Endothelial cell of umbilical vein (primary cell): ENCODE measurements at places on chromosomes 12 and 14. TPM values are rescaled to one million over a fixed set of nuclear protein-coding genes. Genes with fewer than 3 reads are reported as not detected.

- DNase-seq = peak; percentile 48
Measured at GRCh38 chr14:56247495-56248200, 129.4 kb downstream of the PELI2 start.

- DNase-seq = no peak
Measured at GRCh38 chr14:92465353-92466055, 48.1 kb upstream of the RIN3 start.

- no peak for DNase-seq
Measured at GRCh38 chr12:96238336-96239047, 44.3 kb downstream of the ELK3 start.

- DNase-seq = no peak
Measured at GRCh38 chr12:109717390-109718357, 4.0 kb downstream of the FAM222A start.

- DNase-seq = peak; percentile 47
Measured at GRCh38 chr14:91202234-91202974, 42.1 kb downstream of the GPR68 start.

ADAM21 gene
- total RNA-seq = not detected in 2 replicates

HSPB8 gene
- 10.1 and 10.8 TPM in 2 replicates for total RNA-seq

DNA sequence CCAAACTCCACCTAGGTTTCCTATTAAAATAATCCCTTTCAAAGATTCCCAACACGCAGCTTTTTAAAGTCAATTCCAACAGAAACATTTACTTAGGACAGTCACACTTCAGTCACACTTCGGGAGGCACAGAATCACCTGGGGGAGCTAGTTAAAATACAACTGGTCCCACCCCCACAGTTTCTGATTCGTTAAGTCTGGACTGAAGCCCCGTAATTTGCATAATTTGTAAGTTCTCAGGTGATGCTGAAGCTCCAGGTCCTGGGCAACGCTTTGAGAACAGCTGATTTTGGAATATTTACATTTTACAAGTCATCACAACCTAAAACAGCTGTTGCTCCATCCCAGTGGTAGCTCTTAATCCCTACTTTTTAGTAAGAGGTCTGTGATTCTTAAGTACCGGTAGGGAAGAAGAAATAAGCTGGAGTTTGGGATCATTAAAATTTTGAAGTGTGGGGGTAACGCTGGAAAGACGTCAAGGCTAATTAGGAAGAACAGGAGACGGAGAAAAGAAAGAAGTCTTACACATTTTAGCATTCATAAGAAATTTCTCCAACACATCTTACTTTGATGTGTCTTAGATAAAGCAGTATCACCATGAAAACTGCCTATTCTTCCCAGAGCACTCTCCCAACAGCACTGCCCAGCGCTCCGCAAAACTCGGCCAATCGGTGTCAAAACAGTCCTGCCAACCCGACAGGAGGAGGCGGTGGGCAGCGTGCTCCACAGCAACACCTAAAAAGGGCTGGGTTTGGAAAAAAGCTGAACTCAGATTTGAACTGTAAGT lies 1.1 kb downstream of the IPO8 start:
- peak; percentile 61 for DNase-seq

GRCh38 chr12:120413901-120414695 lies 23.8 kb upstream of the COX6A1 start:
- DNase-seq = no peak

GRCh38 chr12:124993626-124994436 lies at the start of gene BRI3BP:
Gene BRI3BP (plus strand): TSS chr12:124993645. CDS start chr12:124993791, 146 bp downstream.
- DNase-seq = peak; percentile 36

- peak; percentile 34 for DNase-seq
Measured at GRCh38 chr12:53053218-53054111, 3.6 kb downstream of the TNS2 start.

DNA sequence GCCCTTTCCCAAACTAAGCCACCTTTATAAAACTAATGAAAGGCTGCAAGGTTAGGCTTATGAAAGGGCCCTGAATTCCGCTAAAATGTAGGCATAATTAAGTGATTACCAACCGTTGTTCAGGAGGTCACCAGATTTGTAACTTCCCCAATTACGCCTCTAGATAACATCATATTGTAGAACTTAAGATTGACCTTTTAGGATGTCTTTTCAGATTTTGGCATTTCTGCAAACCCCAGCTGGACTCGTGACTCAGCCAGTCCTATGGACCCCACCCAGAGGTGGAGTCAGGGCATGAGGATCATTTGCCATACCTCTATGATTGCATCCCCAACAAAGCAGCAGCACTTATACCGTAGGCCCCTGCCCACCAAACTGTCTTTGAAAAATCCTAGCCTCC lies 3.7 kb upstream of the LPCAT3 start:
- DNase-seq = no peak

GRCh38 chr12:754473-754820 lies 2.1 kb downstream of the WNK1 start:
- DNase-seq = peak; percentile 35

GALNT8 gene
- total RNA-seq = 0.09 TPM in 1 of 2 replicates, not detected in the other

- DNase-seq = peak; percentile 49
Measured at GRCh38 chr12:88578276-88579160, 1.8 kb downstream of the KITLG start.

OR8S1 gene
- not detected in 2 replicates for total RNA-seq

GRCh38 chr14:39203659-39204606 lies 28.9 kb downstream of the PNN start:
- no peak for DNase-seq

GRCh38 chr12:26091822-26092221 lies 33.0 kb downstream of the BHLHE41 start:
- no peak for DNase-seq

RPGRIP1 gene
- total RNA-seq = not detected in 2 replicates

- no peak for DNase-seq
Measured at GRCh38 chr12:34287437-34287836, 265.1 kb downstream of the ALG10 start.

DNA sequence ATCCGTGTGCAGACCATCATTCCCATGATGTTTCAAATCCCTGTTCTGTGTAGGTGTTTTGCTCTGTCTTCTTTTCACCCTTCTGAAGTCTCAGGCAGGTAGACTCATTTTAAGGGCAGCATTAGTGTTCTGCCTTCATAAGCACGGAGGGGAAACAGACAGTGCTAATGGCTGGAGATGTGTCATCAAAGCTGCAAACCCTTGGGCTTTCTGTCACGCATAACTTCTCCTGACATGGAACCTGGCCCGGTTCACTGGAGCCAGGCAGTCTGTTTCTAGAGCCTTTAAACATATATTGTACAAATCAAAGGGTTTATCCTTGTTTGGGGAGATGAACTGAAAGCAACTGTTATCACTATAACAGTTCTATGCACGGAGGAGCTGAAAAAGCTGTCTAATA lies 141.4 kb downstream of the TMEM132D start:
- no peak for DNase-seq

TMEM63C gene
- total RNA-seq = not detected in 2 replicates

DNA sequence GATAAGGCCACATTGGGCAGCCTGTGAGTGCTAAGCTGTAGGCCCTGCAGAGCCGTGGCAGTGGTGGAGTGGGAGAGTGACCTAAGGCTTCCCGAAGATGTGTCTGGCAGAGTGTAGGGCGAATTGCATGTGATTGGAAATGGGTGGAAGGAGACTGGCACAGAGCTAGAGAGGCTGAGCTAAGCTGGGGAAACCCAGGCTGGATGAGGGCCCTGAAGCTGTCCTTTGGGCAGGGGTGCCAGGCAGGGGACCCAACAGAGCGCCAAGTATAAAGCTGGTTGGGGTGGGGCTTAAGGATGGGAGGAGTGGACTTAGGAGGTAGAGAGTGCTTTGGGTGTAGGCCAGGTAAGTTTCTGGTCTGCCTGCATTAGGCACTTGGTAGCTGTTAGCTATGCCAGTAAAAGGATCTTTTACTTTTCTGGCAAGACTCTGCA lies 47.9 kb downstream of the WDR20 start:
- no peak for DNase-seq

- DNase-seq = no peak
Measured at GRCh38 chr14:31170411-31170810, 37.2 kb downstream of the HECTD1 start.
